ENCODE measurements at places on chromosomes 1 and 21. TPM values are rescaled to one million over a fixed set of nuclear protein-coding genes. Genes with fewer than 3 reads are reported as not detected.

MYOM3 gene
- 1.5 TPM for total RNA-seq

PTPN22 gene
- 8.1 TPM for total RNA-seq

SPATA17 gene
- total RNA-seq, result not detected

TMEM240 gene
- 11.1 TPM for total RNA-seq

FMO2 gene
- total RNA-seq, result 292 TPM

KRTAP19-1 gene
- total RNA-seq, result not detected

CCDC30 gene
- 3.0 TPM for total RNA-seq

CEP350 gene
- total RNA-seq, result 51.1 TPM

C1orf53 gene
- total RNA-seq, result not detected

GNB1 gene
- total RNA-seq, result 169 TPM

SYNC gene
- total RNA-seq, result 119 TPM

CLCA4 gene
- not detected for total RNA-seq

HAX1 gene
- 91.4 TPM for total RNA-seq

AMY1C gene
- total RNA-seq, result not detected

EFCAB7 gene
- 3.4 TPM for total RNA-seq

SH2D5 gene
- total RNA-seq, result not detected

PROK1 gene
- total RNA-seq, result 0.27 TPM

MIER1 gene
- total RNA-seq, result 50.9 TPM

BRWD1 gene
- 56.0 TPM for total RNA-seq

EPHA2 gene
- total RNA-seq, result 32.9 TPM

GSTM2 gene
- total RNA-seq, result 72.4 TPM

RXFP4 gene
- total RNA-seq, result not detected

PDC gene
- not detected for total RNA-seq

SEMA4A gene
- 15.8 TPM for total RNA-seq

GREM2 gene
- 1.6 TPM for total RNA-seq

SLC19A2 gene
- 17.7 TPM for total RNA-seq

FAM131C gene
- total RNA-seq, result not detected

SLC35E2B gene
- total RNA-seq, result 48.3 TPM

EFNA3 gene
- total RNA-seq, result 3.2 TPM

ADGRB2 gene
- 1.5 TPM for total RNA-seq

PIK3R3 gene
- 9.5 TPM for total RNA-seq

LRIG2 gene
- 44.7 TPM for total RNA-seq

DISC1 gene
- total RNA-seq, result 13.1 TPM

ADORA3 gene
- 6.2 TPM for total RNA-seq

PRKACB gene
- 27.3 TPM for total RNA-seq

KCNE2 gene
- not detected for total RNA-seq

FCRL2 gene
- total RNA-seq, result not detected

EPHX1 gene
- total RNA-seq, result 77.6 TPM

EPRS1 gene
- 47.6 TPM for total RNA-seq

ERG gene
- total RNA-seq, result 177 TPM

RAB3B gene
- total RNA-seq, result not detected

CHI3L1 gene
- total RNA-seq, result 5.0 TPM

AKR7A3 gene
- 2.5 TPM for total RNA-seq

GJB4 gene
- total RNA-seq, result not detected

KCNN3 gene
- 1.8 TPM for total RNA-seq

SAMSN1 gene
- total RNA-seq, result 6.6 TPM

KCNE1 gene
- total RNA-seq, result 10.8 TPM

LCE1E gene
- total RNA-seq, result not detected

CRB1 gene
- not detected for total RNA-seq

CEP85 gene
- total RNA-seq, result 4.0 TPM

URB2 gene
- total RNA-seq, result 26.9 TPM

SAMD11 gene
- total RNA-seq, result 10.2 TPM

FALEC gene
- total RNA-seq, result not detected

S100A3 gene
- total RNA-seq, result 3.1 TPM

TFF2 gene
- total RNA-seq, result 17.0 TPM

MYBPH gene
- not detected for total RNA-seq
